ENCODE measurements at places on chromosomes 3 and 15. TPM values are rescaled to one million over a fixed set of nuclear protein-coding genes. Genes with fewer than 3 reads are reported as not detected.

Gene UBA5
- 30.6 TPM for total RNA-seq

Gene IL20RB
- total RNA-seq: not detected

Gene SNTN
- total RNA-seq: not detected

Gene TERC
- 722 TPM for total RNA-seq

Gene DIPK2A
- total RNA-seq: 23.1 TPM

Gene CORO2B
- 1.4 TPM for total RNA-seq

Measured in melanocyte of skin (primary cell).